Fibroblast of skin of right biceps (primary cell): ENCODE measurements at places on chromosomes 4 and X.

- peak; percentile 42 for DNase-seq
These were observed 763.5 kb upstream of the FRG1 start for GRCh38 chr4:189177130-189177529.

DNA sequence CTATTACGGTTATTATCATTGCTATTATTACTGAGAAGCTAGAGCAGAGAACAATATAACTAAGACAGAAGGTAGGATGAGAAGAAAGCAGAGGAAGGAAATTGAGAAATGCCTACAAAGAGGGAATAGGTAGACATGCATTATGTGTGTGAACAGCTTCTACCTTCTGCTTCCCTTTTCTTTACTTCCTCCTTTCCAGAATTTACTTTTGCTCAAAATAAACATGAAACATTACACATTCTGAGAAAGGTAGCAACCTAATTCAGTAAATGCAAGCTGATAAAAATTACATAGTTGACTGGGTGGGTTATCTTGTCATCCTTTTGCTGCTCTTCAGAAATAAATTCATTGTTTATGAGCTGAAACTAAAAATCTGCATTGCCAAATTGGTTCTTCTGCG, 54.6 kb downstream of the AMOT start:
- no peak for DNase-seq

DNA sequence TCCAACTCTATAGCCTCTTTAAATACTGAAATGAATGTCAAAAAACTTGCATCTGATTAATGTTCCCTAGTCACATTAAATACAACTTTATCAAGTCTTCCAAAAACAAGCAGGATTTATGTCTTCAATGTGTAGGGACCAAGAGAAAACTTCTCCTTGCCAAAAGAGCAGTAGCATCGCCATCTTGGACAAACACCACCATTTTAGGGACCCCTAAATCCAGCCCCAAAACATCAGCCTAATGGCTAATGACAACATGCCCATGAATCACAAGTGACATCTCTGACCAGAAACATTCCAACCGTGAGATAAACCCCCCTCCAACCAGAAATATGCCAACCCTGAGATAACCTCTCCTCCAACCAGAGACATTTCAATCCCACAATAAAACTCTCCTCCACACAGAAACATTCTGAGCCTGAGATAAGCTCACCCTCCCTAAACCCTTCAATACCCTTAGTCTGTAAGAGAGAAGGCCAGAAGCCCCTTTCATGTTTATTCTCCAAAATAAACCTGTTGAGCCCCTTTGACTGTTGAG, 697.4 kb downstream of the TRAM1L1 start:
- DNase-seq = no peak

DNA sequence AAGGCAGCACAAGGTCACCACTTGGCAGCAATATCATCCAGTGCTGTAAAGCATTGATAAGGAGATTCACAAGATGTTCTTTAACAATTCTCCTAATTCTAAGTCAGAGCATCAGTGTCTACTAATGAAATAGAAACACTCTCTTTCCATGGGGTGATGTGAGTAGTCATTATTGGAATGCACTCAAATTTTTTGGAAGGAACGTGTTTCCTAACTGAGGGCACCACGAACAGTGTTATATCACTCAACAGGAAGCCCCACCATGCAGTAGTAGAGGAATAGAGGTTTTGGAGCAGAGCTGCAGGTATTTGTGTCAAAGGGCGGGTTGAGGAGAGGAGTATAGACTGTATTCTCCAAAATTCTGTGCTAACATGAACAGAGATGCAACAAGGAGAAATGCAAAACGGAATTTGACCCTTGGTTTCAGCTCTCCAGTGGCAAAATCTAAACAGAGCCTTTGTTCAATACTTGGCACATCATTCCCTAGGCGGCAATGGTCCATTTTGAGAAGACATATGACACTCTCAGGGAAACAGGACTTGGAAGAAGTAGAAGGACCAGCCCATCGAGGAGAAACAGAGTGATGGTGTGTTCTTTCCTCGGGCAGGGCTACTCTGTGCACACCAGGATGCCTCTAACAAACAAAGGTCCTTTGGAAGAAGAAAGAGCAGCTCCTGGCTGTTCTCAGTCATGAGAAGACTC, 98.9 kb downstream of the CPEB2 start:
- DNase-seq = peak; percentile 47

DNA sequence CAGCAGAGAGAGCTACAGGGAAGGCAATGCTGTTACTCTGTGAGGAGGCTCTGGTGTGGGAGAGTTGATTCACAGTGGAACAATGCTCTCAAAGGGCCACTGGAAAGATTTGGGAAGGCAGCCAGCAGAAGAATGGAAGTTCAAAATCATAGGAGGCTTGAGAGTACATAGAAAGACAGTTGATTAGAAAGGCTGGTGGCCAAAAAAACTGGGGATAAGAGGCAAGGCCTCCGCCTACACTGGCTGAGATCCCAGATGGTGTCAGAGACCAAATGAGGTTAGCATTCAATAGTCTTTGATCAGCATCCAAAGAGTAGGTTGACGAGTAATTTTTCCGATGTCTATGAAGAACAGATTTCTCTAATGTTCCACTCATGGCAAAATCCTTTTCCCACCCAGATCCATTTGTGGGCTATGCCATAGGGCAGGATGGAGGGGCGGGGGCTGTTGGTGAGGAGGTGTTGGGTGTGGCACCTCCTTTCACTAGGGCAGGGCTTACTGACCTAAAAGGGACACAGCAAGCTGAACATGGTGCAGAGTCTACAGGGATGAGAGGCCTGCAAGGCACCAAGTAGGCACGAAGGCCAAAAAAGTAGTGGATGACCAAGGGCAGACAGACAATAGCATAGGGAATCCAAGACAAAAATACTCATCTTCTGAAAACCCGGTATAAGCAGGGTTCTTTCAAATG, 15.1 kb downstream of the TEC start:
- peak; percentile 92 for DNase-seq

DNA sequence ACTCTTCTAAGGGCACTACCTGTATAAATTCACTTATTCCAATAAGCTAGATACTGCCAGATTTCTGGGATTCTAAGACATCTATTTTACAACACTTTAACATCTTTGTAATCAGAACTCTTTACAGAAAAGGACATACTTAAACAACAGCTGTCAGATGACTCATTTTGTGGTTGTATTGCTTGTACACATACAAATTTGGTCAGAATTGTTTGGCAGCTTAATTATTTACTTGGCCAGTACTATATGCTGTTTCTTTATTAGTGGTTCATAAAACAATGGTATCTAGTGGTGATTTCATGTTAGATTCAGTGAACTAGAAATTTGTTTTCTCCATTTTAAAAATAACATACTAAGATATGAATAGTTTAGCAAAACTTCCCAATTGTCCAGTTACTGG, 27.2 kb downstream of the PALLD start:
- DNase-seq = peak; percentile 71

GRCh38 chr4:72858328-72858727, 211.2 kb downstream of the COX18 start:
- peak; percentile 72 for DNase-seq

DNA sequence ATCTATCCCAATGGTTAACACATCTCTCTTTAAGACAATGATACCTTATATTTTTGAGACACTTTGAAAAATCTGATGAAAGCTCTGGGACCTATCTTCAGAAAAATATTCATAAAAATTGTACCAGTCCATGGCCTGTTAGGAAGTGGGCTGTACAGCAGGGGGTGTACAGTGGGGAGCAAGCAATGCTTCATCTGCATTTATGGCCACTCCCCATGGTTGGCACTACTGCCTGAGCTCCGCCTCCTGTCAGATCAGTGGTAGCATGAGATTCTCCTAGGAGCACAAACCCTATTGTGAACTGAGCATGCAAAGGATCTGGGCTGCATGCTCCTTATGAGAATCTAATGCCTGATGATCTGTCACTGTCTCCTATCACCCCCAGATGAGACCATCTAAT, 42.6 kb downstream of the C4orf51 start:
- no peak for DNase-seq

DNA sequence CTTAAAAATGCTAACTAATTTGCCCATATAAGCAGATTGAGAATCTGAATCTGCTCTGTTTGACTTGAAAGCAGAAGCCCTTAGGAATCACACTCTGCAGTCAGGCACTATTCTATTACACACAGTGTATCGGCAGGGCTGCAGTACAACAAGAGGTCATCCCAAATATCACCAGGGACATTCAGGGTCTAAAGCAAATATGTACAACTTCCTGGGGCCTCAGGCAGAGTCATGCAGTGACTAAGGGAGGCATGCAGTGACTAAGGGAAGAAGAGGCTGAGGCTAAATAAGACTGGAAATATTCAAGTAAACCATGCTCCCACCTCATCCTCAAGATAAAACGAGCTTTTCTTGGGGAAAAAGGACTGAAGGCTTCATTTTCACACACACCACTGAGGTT, 20.9 kb downstream of the MAPK10 start:
- peak; percentile 93 for DNase-seq

DNA sequence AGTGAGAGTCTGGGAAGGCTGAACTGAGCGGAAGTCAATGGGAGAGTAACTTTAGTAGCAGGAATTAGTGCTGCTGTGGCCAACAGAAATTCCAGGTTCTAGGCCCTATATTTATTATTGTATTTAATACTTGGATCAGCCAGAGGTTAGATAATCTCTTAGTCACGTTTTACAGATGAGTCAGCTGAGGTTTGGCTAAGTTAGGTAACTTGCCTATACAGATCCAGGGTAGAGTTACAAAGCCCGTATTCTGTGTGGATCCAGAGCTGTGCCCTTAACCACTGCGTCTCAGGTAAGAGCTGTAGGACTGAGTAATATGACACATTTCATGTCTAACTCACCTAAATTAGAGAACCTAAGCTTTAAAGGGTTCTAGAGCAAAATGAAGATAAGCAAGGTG, 20.5 kb downstream of the PSMD10 start:
- DNase-seq = peak; percentile 52

DNA sequence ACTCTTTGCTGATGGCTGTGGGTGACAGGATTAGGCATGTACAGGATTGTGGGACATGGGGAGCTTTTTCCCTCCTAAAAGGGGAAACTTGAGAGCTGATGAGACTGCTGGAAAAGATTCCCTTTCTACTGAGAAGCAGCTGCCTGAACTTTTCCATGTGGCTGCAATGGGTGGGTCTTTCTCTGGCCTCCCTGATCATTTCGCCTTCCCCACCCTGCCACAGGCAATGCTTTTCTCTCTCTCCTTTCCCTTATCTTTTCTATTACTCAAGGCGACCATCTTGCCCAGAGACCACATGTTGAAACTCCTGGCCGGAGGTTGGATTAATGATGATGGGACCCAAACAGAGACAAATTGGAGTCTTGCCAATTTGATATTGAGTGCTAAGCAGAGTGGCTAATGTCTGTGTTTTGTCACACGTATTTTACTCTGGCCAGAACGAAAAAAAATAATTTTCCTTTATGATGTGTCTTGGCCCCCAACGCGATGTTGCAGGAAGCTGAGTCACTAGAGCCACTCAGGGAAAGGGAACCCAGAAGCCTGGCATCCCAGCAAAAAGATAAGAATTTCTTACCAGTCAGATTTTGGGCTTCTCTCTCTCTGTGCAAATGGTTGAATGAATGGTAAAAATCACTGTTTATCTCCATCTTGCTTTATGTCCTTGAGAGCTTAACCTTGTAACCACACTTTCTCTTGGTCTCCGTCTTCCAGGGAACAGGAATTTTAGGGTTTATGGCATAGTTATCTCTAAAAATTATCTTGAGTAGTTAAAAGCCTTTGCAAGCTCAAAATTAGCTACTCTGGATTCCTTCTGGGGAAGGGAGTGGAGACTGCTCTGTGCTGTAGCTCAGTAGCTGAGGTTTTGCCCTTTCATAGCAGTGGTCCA, 19.4 kb upstream of the ATP8A1 start:
- no peak for DNase-seq

DNA sequence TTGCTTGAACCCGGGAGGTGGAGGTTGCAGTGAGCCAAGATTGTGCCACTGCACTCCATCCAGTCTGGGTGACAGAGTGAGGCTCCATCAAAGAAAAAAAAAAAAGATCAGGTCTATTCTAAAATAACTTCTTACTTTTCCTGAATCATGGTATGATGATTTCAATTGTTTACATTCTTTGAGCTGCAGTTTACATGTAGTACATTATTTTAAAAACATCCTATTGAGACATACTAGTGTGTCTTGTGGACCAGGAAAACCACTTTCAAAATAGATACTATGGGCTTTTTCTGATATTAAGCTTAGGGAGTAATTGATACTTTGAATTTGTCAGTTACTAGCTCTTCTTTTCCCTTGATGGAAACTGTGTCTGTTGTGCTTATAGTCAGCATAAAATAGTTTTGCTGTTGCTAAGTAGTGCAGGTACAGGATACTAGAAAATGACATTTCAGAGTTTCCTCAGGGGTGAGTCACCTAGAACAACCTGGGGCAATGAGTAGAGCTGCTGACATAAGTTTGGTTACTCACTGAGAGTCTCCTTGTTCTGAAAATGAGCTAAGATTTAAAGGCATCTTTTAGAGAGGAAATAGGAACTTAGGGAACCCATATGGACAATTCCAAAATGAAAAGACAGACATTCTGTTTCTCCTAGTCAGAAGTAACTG, 53.2 kb upstream of the C4orf54 start:
- no peak for DNase-seq

- peak; percentile 93 for DNase-seq
These were observed 72.6 kb upstream of the ARHGAP24 start for GRCh38 chr4:85402371-85402770.

GRCh38 chr4:14726877-14727361, 275.4 kb upstream of the CPEB2 start:
- DNase-seq = peak; percentile 6

DNA sequence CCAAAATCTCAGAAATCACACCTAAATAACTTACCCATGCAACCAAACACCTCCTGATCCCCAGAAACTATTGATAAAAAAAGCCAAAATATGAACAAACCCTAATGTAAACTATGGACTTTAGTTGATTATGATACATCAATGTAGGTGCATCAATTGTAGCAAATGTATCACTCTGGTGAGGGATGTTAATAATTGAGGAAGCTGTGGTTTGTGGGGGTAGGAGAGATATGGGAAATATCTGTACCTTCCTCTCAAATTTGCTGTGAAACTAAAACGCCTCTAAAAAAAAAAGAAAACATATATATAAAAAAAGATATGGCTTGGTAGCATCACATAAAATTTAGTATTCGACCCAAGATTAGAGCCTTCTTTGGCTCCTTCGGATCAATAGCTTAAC, 144.3 kb upstream of the CPEB2 start:
- no peak for DNase-seq

GRCh38 chr4:125010796-125011503, 298.4 kb upstream of the ANKRD50 start:
- no peak for DNase-seq

GRCh38 chr4:40536032-40536431, 93.6 kb downstream of the RBM47 start:
- DNase-seq = no peak

GRCh38 chr4:10721616-10722015, 37.0 kb upstream of the CLNK start:
- DNase-seq = no peak

DNA sequence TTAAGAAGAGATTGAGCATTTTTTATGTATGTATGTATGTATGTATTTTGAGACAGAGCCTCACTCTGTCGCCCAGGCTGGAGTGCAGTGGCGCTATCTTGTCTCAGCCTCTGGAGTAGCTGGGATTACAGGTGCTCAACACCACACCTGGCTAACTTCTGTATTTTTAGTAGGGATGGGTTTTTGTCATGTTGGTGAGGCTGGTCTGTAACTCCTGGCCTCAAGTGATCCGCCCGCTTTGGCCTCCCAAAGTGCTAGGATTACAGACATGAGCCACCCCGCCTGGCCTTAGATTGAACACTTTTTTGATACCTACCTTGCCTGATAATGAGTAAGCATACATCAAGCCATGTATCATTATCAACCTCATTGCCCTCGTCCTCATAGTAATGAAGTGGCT, 2.7 kb downstream of the N4BP2 start:
- DNase-seq = no peak
